ENCODE measurements at places on chromosomes 1 and 21.

DNA sequence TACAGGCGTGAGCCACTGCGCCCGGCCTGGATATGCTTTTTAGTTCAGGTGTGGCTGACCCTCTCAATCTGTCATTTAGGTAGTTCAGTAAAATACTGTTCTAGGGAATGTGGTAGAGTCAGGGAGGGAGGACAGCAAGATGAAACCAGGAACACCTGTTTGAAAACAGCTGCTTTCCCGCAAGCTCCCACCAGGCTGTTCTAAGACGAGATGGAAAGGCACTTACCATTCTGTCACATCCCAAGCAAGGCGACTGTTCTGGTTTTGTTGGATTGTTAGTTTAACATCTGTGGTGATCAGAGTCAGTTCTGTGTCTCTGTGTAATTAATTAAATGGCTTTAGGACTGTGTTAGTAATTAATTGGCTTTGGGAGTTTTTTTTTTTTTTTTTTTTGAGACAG lies 2.9 kb downstream of the CHAF1B start:
- no peak for DNase-seq

DNA sequence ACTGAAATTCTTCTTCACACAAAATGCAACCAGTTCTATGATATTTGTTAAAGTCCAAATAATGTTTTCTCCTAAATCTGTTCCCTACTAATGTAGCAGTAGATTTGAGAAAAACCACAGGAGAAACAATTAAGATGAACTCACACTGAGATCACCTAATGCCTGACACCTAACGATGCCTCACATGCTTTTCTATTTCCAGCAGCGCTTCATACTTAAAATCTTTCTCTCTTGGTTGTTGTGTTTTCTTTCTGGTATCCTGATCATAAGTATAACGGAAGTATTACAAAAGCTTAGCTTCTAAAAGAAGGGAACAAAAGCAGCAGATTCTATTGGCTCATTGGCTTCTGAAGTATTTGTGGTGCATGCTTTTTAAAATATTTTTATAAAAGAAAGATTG lies 267.2 kb upstream of the SGIP1 start:
- DNase-seq = no peak

GRCh38 chr1:245587435-245588115 lies 432.8 kb downstream of the KIF26B start:
- no peak for DNase-seq

- no peak for DNase-seq
These were observed 39.6 kb upstream of the DPYD start for GRCh38 chr1:97960470-97960869.

- DNase-seq = peak; percentile 68
These were observed at the start of gene ZBTB8A for GRCh38 chr1:32538887-32539583. Gene ZBTB8A (plus strand): TSS chr1:32539427. CDS start chr1:32592932, 53,505 bp downstream.

DNA sequence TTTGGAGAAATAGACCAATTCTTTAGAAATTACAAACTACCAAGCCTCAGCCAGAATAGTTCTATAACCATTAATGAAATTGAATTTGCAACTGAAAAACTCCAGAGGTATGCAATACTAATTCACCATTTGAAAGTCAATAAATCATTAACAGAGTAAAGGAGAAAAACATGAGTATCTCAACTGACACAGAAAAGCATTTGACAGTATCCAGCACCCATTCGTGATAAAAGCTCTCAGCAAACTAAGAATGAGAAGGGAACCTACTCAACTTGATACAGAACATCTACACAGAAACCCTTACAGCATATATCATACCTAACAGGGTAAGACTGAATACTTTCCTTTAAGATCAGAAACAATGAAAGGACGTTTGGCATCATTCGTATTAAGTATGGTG lies 54.3 kb downstream of the ST6GALNAC5 start:
- DNase-seq = no peak

DNA sequence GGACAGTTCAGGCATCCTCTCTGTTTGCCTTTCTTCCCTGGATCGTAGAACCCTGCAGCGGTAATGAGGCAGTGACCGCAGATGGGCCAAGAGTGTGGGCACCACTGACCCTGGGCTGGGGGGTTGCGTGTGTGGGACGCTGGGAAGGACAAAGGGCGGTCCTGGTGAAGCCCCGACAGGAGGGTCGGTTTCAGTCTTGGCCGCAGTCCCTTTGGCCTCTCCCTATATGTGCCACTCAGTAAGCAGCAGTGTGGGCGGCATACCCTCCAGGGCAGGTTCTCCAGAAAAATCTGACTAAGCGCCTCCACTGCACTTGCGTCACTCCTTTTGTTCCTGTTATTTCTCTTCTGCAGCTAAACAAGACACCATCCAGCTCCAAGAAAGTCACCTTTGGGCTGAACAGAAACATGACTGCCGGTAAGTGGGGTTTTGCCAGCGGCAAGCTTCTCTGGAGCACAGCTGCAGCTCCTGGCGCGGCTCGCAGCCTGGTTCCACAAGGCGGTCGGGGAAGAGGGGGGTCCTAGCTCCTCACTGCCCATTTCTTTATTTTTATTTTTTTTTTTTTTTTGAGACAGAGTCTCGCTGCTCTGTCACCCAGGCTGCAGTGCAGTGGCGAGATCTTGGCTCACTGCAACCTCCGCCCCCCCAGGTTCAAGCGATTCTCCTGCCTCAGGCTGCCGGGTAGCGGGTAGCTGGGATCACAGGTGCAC lies 27.7 kb upstream of the PDXK start:
- DNase-seq = no peak

- DNase-seq = no peak
These were observed 91.7 kb downstream of the LIPI start for GRCh38 chr21:14119038-14119437.

GRCh38 chr1:197807216-197807615 lies 31.9 kb upstream of the DENND1B start:
- DNase-seq = no peak

- no peak for DNase-seq
These were observed 34.3 kb downstream of the CASZ1 start for GRCh38 chr1:10762153-10762523.

- DNase-seq = no peak
These were observed 23.8 kb upstream of the ST3GAL3 start for GRCh38 chr1:43683560-43683959.

GRCh38 chr1:229271448-229272159 lies 693 bp downstream of the RAB4A start:
- DNase-seq = no peak

DNA sequence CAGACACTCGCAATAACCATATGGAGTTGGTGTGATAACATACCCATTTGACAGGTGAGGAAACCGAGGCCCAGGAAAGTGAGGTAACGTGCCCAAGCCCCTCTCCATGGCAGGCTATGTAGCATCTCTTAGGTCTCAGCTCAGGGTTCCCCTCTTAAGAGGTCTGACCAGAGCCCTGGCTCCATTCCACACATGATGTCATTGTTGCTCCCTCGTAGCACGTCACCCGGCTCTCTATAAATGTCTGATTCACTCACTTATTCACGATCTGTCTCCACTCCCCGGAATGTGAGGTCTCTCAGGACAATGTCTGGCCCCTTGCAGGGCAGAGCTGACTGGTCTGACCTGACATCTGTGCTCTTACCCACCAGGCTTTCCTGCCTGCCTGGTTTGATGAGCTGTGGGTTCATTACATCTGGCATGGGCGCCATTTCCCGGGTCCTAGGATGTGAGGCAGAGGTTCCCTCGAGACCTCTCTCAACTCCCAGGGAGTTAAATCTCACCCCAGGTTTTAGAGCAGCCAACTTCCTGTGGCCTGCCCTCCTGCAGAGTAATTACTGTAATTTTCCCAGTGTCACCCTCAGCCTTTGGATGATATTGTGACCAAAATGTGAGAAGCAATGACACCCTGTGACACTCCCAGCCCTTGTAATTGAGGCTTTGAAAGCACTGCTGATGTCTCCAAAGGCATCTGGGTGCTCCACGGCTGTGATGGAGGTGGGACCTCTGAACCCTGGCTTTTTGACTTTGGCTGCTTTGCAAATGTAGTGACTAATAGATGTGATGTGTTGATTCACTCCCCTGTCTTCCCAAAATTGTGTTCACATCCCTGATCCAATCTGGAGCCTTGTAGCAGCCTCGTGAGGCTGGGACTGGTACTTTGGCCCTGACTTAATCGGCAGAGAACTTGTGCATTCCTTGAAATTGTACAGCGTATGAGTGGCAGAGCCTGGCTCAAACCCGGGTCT lies 10.6 kb downstream of the ACTL8 start:
- no peak for DNase-seq

- DNase-seq = no peak
These were observed 19.7 kb downstream of the SLC5A9 start for GRCh38 chr1:48242141-48242736.

- DNase-seq = no peak
These were observed 3.5 kb upstream of the IGSF8 start for GRCh38 chr1:160101717-160102522.

DNA sequence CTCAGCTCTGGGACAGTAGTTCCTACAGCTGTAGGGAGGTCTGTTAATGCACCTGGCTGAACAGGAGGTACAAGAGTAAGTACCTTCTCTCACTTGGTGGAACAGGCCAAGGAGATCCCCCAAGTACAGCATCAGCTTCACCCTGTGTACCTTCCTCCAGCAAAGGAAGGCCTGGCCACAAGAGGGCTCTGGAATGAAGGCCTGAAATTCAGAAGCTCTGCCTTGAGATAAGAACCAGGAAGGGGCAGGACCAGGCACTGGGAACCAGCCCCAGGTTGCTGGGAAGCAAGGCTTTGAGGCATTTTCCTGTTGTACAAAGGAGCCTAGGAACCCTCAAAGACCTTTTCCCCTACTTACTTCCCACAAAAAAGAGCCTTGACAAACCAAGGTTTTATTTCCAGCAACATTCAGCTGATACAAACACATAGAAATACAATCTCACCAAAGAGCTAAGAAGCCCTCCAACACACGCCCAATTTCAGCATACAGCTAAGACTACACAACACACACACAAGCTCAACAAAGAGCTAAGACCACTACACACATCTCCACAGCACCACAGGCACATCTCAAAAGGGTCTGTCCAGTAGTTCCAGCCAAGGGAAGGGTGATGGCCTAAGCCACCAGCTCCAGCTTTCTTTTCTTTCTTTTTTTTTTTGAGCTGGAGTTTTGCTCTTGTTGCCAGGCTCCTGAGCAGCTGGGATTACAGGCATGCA lies 23.5 kb downstream of the F11R start:
- no peak for DNase-seq

DNA sequence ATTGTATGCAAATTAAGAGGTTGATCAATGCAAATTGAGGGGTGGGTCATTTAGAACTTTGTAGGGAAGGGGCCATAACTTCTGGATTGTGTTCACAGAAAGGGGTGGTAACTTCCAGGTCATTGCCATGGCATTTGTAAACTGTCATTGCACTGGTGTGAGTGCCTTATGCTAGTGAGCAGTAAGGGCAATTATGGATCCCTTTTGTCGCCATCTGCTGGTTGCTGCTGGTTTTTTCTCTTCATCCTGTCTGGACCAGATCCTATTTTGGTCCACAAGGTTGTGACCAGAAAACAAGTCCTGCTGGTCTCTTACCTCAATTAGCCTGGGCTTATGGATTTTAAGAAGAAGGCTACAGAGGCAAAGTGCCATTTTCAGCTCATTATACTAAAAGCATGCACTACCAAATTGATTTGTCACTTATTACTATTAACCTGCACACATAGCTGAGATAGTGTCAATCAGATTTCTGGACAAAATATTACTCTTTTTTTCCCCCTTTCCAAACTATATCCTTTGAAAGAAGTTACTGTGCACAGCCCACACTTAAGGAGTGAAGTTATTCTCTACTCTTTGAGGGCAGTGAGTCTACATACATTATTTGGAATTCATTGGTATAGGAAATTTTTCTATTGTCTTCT lies 196.2 kb downstream of the ZC3H11B start:
- DNase-seq = no peak

GRCh38 chr1:70922196-70922595 lies 125.4 kb downstream of the PTGER3 start:
- DNase-seq = no peak

GRCh38 chr1:27726173-27727044 lies 648 bp downstream of the FAM76A start:
- peak; percentile 74 for DNase-seq

DNA sequence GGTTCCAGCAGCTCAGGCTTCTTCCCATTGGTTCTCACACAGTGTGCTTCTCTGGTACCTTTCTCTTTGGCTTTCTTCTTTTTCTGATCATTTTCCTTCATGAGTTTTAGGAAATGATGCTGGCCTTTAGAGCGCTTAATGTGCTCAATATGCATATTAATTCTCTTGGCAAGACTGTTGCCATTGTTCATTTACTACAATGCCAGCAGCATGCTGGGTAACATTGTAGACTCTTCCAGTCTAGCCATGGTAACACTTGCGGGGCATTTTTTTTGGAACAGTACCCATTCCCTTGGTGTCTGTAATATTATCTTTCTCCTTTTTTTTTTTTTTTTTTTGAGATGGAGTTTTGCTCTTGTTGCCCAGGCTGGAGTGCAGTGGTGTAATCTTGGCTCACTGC lies 21.7 kb downstream of the UBE4B start:
- DNase-seq = no peak

DNA sequence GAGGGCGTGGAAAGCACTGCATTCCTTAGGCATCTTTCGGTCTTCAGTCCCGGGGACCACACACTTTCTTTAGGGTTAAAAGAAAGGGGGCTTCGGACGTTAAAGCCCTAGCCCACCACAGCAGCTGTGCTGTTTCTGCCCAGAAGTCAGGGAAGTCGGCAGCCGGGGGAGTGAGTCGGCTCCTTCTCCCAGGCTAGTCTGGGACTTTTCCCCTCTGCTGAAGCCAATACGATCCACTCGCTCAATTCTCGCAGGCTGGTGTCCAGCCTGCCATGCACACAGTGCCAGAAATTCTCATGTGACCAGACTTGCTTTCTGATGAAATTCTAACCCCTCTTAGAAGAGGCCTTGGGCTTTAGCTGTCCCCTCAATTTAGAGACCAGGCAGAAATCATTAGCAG lies 67.7 kb downstream of the BCAR3 start:
- no peak for DNase-seq

- no peak for DNase-seq
These were observed 3902.9 kb downstream of the SRGAP2C start for GRCh38 chr1:125087691-125088090.

DNA sequence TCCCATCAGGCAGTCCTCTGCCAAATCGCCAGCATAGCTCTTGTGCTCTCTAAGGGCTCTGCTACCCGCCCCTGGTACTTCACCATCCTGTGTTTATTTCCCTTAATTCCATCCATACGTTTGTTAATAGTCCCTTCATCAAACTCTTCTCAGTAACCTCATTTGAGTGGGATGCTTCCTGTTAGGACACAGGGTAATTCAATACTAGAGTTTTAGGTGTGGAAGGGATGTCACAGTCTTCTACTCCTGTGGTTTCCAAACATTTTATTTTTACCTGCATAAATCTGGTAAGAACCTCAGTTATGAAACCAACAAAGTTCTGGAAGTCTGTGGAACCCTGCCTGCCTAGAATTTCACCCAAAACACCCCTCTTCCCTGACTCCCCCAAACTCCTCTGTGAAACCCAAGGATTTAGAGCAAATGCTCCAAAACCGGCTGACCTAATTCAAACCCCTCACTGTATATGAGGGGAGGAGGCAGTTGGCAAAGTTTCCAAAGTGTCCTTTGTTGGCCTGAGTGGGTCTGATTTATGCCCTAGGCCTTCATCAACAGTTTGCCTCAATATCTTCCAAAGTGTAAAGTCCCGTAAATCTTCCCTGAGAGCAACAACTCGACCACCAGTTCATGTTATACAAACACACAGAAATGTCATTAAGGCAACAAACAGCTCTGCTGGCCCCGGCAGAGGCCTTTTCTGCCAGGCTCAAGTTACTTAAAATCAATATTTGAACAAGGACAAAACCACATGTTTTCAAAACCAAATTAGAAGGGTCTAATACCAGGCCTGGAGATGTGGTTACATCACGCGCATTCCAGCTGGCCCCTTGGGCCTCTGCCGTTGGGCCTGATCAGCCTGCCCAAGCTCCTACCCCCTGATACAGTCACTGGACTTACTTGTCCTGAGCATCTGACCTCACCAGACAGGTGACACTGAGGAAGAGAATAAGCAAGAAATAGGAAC lies 82.4 kb upstream of the FGGY start:
- DNase-seq = peak; percentile 29

Measured in ascending aorta (tissue), 2 donors.